ENCODE measurements at places on chromosomes 12 and 14.

GRCh38 chr12:49031573-49032161, 13.1 kb upstream of the PRKAG1 start:
- DNase-seq, result no peak

DNA sequence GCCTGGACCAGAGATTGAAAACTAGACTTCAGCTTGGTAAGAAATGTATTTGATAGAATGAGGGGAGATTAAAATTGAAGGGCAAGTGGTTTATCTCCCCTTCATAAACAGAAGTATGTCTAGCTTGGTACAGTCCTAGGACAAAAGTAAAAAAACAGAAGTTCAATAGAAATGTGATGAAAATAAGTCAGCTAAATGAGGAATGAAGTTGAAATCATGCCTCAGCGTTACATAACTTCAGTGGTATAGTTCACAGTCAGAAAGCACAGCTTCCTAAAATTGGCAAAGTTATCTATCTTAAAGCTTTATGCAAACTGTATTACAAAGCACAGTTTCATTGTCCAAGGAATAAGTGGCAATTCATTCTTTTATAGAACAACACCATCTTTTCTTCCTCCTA, 90.2 kb upstream of the SYT10 start:
- DNase-seq, result no peak

GRCh38 chr14:22524784-22525161, 64.3 kb downstream of the DAD1 start:
- no peak for DNase-seq

GRCh38 chr12:95763809-95764253, 26.7 kb downstream of the NTN4 start:
- DNase-seq, result no peak

DNA sequence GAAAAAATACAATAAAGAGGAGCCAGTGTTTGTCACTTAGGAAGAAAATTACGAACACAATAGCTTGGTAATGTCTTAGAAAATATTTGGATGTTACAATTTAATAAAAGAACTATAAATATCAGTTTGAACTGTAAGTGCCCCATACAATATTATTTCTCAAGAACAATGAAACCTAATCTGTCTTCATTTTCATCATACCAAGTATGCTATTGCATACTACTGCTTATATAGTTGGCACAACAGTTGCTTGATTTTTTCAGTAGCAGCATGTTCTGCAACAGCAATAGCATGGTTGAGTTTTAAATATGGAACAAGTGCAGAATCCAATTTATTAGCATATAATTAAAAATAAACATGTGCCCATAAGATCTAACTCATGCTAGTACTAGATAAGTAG, 564.6 kb downstream of the C12orf50 start:
- DNase-seq, result no peak

GRCh38 chr12:122096591-122097149, 18.1 kb downstream of the MLXIP start:
- no peak for DNase-seq

GRCh38 chr14:85038526-85039352, 491.2 kb upstream of the FLRT2 start:
- DNase-seq, result no peak

GRCh38 chr12:64534672-64535199, 75.6 kb upstream of the RASSF3 start:
- DNase-seq, result no peak

DNA sequence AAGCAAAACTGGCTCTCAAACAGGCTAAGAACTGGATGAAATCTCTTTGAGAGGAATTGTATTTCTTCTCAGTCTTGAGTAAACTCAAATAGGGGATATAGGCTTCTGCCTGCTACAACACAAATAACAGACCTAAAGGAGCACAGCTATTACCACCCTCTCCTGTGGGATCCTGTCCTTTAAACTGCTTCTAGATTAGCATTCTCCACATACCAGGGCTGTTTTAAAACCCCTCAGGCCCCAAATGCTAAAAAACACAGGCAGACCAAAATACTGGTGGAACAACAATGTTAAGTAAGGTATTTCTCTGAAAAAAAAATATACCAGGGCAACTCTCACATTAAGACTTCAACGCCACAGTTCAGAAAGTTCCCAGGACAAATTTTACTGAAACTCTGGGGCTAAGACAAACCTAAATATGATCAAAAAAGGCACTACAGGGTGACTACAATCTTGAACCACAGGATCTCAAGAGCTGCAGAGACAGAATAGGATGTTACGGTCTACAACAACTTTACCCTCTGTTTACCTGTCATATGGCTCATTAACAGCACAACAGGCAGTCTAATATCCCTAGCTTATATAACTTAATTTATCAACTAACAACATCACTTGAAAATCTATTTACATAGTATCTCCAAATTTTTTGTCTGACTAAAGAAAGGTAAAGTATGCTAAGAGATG, 7.2 kb downstream of the CPNE8 start:
- DNase-seq, result no peak

GRCh38 chr14:51967521-51967920, 21.8 kb upstream of the RTRAF start:
- no peak for DNase-seq

- DNase-seq, result no peak
Observed at GRCh38 chr12:80935111-80935510, 2.6 kb downstream of the LIN7A start.

DNA sequence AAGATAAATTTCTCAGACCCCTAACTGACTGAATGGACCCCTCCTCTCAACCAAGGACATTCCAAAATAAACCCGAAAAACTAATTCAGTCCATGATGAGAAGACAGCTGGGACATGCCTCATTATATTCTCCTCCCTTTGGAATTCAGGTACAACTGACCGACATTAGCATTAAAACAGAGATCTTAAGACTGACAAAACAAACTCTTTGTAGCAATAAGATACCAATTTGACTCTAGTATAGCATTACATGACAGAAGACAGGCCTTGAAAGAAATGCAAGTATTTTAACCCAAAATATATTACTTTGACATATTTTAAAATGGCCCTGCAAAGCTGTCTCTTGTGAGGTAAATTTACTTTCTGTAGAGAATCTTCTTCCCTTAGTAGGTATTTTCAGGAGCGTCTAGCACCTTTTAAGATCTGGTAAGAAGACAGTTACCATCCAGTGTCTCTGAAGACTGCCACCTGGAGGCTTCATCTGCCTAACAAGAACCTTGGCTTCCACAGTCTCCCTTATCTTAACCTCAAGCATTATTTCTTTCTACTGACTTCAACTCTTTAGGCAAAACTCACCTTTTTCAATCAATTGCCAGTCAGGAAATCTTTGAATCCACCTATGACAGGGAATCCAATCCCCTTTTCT, 957.5 kb downstream of the SLC6A15 start:
- no peak for DNase-seq

- no peak for DNase-seq
Observed at GRCh38 chr14:49688701-49689030, 652 bp upstream of the POLE2 start.

DNA sequence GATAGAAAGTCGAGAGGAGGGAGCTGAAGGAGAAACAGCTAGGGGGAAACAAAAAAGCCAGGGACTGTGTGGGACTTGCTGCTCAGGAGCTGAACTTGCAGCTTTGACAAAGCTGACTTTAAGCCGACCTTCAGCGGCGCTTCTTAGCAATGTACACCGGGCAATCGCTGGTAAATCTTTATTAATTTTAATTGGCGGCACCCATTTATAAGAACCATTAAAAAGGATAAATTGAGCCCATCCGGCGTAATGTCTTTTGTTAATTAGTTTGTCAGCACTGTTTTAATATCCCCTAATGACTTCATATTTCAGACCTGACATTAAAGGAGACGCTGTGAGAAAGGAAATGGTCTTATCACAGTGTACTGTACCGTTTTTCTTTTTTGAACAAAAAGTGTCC, 86.2 kb upstream of the VASH1 start:
- no peak for DNase-seq
